ENCODE measurements at places on chromosomes 7 and 10.
A peak's percentile ranks its signal among the peaks of the same experiment; 100 is the strongest.

- DNase-seq: no peak
These were observed 25.9 kb downstream of the ST8SIA6 start for GRCh38 chr10:17428351-17429097.

GRCh38 chr7:631291-631711 lies 95.2 kb upstream of the DNAAF5 start:
- DNase-seq: no peak

DNA sequence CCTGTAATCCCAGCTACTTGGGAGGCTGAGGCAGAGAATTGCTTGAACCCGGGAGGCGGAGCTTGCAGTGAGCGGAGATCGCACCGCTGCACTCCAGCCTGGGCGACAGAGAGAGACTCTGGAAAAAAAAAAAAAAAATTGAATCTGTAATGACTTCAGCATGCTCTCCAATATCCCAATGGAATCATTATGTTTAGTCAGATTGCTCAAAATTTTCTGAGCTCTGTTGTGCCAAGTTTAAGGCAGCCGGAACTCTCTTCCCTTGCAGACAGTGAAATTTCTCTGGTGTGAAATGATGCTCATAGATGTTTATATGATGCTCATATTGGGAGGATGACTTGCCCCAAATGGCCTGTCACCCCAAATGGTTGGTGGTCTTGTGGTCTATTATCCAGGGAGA lies 180.9 kb downstream of the CTTNBP2 start:
- DNase-seq: no peak

- DNase-seq: no peak
These were observed 2.6 kb downstream of the ADIRF start for GRCh38 chr10:86970982-86971231.

GRCh38 chr10:76026176-76026771 lies 594.9 kb downstream of the LRMDA start:
- no peak for DNase-seq

DNA sequence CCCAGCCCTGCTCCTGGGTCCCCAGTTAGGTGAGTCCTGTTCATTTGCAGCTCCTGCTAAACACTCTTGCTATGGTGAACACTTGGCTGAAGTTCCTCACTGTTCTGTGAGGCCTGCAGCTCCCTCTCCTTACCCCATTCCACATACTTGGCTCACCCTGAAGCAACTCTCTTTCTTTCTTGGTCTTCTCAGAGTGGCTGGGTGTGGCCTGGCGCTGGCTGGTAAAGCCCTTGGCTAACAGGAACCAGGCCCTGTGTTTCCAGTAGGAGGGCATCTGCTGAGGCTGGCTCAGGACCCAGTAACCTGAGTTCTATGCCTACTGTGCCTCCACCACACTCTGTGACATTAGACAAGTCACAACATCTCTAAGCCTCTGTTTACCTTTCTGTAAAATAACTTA lies 53.1 kb upstream of the COL13A1 start:
- no peak for DNase-seq

- DNase-seq: no peak
These were observed 19.1 kb downstream of the UBE2H start for GRCh38 chr7:129933627-129934026.

DNA sequence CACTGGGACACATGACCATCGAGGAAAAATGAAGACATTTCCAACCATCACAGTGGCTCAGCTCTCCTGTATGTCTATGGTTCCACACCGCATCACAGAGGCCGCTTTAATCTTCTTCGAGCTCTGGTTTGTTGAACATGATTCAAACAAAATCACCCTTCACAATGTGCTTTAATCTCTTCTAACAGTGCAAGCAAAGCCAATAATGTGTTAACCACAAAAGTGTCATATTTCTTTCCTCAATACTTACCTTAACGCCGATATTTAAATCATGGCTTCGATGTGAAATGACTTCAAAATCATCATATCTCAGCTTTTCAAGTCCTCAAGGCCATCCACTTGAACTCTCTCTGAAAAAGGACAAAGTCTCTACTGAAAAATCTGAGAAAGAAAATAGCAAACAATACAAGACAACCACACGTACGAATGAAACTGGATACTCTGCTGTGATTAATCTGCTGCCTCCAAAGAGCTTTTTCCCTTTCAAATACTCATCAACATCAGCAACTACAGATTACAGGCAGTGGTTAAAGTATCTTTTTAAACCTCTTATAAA lies 23.0 kb upstream of the SVIL start:
- DNase-seq: peak; percentile 38

- DNase-seq: peak; percentile 59
These were observed 15.6 kb downstream of the ADAM8 start for GRCh38 chr10:133260895-133261725.

DNA sequence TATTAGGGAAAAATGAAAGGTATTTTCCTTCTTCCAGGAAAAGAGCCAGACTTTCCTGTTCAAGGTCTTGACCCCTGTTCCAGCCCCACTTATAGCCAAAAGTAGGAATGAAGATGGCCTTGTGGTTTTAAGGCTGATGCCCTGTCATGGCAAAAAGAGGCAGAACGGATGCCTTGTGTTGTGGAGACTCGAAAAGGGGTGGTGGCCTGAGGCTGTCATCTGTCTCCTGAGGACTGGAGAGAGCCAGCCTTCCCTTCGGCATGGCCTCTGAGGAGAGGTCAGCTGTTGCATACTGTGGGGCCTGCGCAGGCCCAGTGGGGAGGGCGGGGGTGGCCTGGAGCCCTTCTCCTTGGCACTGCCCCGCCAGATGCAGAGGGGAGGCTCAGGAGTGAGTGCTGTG lies 166.0 kb upstream of the EEPD1 start:
- no peak for DNase-seq

DNA sequence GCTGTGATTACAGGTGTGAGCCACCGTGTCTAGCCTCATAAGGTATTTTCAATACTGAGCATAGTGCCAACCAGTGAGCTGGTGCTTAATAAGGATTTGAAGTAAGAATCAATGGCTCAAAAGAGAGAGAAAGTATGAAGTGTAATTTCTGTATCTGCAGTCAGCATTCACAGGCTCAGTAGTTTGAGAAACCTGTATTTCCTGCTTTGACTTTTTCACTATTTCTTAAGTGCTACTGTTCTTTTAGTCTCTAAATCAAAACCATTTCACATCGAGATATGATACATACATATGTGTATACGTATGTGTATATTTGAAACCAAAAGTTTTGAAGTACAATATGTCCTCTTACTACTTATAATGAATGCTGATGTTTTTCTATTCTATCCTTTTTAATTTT lies 189.9 kb downstream of the PPP1R9A start:
- no peak for DNase-seq

- DNase-seq: no peak
These were observed 9.7 kb upstream of the ANKRD7 start for GRCh38 chr7:118214833-118215182.

GRCh38 chr7:136234040-136234439 lies 256.9 kb upstream of the MTPN start:
- no peak for DNase-seq

DNA sequence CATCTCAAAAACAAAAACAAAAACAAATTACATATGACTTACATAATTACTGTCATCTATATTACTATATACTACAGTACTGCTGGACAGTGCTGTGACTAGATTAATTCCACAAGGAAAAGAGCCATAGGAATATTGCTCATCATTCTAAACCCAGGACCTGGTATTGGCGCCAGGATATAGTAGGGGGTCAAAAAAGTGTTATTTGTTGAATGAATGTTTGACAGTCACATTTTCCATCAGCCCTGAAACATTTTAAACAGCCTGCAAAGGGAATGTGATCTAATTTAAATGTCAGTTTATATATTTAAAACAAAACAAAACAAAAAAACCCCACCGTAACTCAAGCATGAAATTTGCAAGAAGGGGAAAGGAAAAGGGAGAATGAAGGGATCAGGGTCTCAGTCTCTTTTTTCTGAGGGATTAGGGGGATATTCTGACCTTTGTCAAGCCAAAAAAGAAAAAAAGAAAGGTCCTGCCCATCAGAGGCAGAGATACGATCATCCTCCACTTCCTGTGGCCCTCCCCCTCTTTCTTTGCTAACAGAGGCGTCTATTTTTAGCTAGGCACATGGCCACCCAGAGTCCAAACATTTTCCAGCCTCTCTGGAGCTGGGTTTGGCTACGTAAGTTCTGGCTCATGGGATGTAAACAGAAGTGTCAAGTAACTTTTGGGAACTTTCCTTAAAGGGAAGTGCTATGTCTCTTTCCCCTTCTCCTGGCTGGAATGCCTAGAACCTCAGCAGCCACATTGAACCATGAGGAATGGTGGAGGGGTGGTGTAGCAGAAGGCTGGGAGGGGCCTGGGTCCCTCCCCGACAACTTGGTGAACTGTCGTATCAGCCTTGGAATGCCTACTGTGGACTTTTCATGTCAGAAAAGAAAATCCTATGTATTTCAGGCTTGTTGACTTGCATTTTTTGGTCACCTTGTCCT lies 44.6 kb upstream of the DLG5 start:
- DNase-seq: peak; percentile 31

- no peak for DNase-seq
These were observed 8.1 kb downstream of the ZNF746 start for GRCh38 chr7:149489391-149490024.

GRCh38 chr7:142240546-142240945 lies 17.3 kb downstream of the PRSS58 start:
- DNase-seq: no peak

- DNase-seq: no peak
These were observed 28.8 kb upstream of the ZNF488 start for GRCh38 chr10:47412869-47413268.

GRCh38 chr7:149284343-149284742 lies 22.3 kb downstream of the ZNF783 start:
- no peak for DNase-seq

GRCh38 chr7:3888096-3888495 lies 587.0 kb downstream of the SDK1 start:
- DNase-seq: no peak

- DNase-seq: no peak
These were observed 27.6 kb upstream of the RNF32 start for GRCh38 chr7:156612930-156613329.

DNA sequence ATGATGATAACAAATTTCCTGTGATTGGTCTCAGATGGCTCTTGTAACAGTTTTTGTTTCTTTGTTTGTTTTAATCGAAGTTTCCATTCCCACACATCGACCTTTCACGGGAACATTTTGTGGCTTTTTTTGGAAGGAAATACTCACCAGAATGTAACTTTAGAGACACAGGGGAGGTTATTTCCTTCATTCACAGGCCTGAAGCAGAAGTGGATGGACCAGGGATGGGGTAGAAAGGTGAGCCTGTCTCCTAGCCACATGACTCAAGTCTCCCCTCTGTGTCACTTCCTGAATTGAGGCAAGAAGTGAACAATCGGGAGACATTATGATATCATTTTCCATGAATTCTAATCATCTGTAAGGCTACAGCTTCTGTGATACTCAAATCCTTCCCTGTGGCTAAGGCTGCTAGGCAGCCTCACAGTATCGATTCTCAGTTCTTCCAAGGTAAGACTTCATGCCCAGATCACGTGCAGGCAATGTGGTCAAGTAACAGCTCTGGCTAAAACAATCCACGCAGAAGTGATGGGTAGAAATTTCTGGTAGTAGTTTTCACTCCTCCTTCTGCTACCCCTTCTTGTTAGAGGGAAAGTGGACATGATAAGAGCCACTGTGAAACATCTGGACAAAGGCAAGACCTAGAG lies 203.9 kb upstream of the NEBL start:
- DNase-seq: no peak

DNA sequence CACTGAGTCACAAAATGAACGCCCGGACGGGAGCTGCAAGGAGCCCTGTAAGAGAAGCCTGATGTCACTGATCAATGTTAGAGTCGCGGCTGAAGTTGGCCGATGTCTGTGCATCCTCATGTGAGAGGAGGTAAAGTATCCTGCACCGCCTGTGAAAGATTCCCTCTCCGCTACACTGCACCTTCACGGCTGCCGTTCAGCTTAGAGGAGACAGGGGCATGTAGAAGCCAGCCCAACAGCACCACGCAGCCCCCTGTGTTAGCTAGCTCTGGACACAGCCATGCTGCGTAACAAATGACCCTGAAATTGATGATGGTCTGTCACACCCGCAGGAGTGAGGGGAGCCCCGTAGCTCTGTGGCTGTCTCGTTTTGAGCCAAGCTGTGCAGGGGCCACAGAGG lies 81.5 kb upstream of the DIP2C start:
- DNase-seq: no peak

GRCh38 chr10:16991011-16991410 lies 138.6 kb downstream of the CUBN start:
- no peak for DNase-seq

GRCh38 chr10:102085336-102085735 lies 20.2 kb downstream of the HPS6 start:
- DNase-seq: no peak

DNA sequence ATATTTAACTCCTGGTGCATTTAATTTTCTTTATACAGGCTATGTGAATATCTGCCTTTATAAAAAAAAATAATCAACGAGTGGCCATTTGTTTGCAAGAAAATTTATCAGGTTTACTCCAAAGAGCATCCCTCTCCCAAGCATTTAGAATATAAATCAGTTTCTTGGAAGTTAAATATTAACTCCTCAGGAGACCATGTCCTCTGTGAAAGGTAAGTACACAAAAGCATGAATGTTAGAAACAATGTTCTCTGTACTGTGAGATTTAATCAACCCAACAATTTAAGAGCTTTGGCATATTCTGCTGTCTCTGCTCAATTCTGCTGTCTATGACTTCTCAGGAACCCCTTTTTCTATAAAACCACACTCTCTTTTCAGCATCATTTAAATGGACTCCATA lies 119.3 kb upstream of the LAMB4 start:
- no peak for DNase-seq

DNA sequence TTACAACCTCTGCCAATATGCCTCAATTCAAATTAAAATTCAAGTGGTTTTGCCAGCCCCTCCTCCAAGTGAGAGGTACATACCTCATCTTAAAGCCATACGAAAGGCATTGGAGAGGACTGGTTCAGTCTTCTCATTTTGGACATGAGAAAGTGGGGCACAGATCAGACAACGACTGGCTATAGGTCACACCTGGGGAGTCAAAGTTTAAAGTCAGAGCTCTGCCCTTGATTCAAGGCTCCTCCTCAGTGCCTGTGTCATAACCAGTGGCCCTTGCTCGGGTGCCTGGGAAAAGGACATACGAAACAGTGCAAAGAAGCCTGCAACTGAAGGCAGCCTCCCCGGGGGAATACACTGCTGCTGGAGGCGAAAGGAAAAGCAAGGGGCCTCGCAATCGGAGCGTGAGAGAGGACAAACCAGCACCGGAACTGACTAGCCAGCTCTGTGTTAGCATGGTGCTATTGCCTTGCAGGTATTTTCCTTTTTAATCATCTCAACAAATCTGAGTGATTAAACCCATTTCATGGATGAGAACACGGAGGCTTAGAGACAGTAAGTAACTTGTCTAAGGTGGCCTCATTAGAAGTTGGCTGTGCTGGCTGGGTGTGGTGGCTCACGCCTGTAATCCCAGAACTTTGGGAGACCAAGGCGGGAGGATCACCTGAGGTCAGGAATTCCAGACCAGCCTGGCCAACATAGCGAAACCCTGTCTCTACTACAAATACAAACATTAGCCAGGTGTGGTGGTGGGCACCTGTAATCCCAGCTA lies 1.1 kb upstream of the MTPAP start:
- no peak for DNase-seq

GRCh38 chr7:44767134-44767911 lies 18.7 kb downstream of the ZMIZ2 start:
- no peak for DNase-seq

- peak; percentile 47 for DNase-seq
These were observed 277.3 kb upstream of the SEMA3D start for GRCh38 chr7:85464042-85464651.

- no peak for DNase-seq
These were observed 21.0 kb upstream of the C10orf90 start for GRCh38 chr10:126691456-126691855.

Data from A673 (cell line).